ENCODE measurements at places on chromosomes 5 and 9. TPM values are rescaled to one million over a fixed set of nuclear protein-coding genes. Genes with fewer than 3 reads are reported as not detected.

GRCh38 chr5:15933259-15934207 lies 246.1 kb downstream of the MARCHF11 start:
- no peaks in the 10 kb centered on the region for H3K27me3 ChIP-seq
- DNase-seq: no peak
- no peaks in the 10 kb centered on the region for H3K36me3 ChIP-seq
- H3K4me1 ChIP-seq: no peaks in the 10 kb centered on the region
- no peak overlapping the region for H3K27ac ChIP-seq
- H3K4me3 ChIP-seq: no peak overlapping the region

- DNase-seq: no peak
- no peak overlapping the region for H3K4me3 ChIP-seq
- no peak overlapping the region for H3K27ac ChIP-seq
- H3K4me1 ChIP-seq: peaks cover 8% of the 10 kb centered on the region
- H3K27me3 ChIP-seq: peaks cover 35% of the 10 kb centered on the region
Observed at GRCh38 chr5:151684690-151685361, 1.9 kb downstream of the SPARC start.

- H3K27ac ChIP-seq: no peak overlapping the region
- no peak for DNase-seq
- H3K27me3 ChIP-seq: peaks cover 19% of the 10 kb centered on the region
- H3K36me3 ChIP-seq: no peaks in the 10 kb centered on the region
Observed at GRCh38 chr9:88652876-88653275, 117.9 kb downstream of the NXNL2 start.

DNA sequence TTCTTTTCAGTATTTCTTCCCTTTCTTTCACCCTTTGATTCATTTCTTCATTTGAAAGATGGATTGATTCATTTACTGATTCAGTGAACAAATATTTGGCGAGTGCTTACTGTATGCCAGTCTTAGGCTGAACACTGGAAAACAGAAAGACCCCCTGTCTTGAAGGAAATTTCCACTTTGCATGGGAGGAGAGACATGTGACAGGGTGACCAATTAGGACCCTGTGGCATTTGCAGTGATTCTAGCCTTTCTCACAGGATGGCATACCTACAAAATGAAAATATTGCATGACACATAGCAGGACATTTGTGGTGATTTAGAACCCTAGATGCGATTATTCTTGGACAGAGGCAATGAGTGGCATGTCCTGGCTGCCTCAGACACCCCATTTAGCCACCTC lies 407.2 kb upstream of the SGCD start:
- H3K4me3 ChIP-seq: no peak overlapping the region
- H3K4me1 ChIP-seq: no peaks in the 10 kb centered on the region
- H3K27me3 ChIP-seq: no peaks in the 10 kb centered on the region
- no peak for DNase-seq
- H3K36me3 ChIP-seq: no peaks in the 10 kb centered on the region

DNA sequence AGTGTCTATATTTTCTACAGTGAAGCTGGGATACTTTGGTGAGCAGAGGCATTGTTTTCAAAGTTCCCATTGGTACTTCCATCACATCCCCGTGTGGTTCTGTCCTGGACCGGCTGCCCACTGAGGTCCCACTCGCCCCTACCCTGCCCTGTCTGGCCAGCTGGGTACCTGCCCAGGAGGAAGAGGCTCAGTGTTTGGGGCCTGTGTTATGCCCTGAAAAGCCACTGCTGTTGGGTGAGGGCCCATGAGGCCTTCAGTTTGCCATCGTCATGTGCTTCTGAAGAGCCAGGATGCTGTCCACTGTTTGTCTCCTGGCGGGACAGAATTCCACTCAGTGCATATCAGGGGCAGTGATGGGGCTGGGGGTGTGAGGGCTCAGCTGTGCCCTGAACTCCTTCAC lies 2.6 kb upstream of the CEP72 start:
- H3K27me3 ChIP-seq: peaks cover 5% of the 10 kb centered on the region
- H3K4me3 ChIP-seq: no peak overlapping the region
- DNase-seq: no peak

BAG1 gene
- 96.3 TPM for total RNA-seq

DNA sequence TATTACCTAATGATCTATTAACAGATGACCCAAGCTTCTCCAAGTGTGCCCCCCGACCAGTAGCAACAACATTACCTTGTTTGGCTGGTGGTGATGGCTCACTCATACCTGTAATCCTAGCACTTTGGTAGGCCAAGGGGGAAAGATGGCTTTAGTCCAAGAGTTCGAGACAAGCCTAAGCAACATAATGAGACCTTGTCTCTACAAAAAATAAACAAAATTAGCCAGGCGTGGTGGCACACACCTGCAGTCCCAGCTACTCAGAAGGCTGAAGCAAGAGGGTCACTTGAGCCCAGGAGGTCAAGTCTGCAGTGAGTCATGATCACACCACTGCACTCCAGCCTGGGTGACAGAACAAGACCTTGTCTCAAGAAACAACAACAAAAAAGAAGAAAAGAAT lies 62.9 kb downstream of the GCNT1 start:
- peaks cover 2% of the 10 kb centered on the region for H3K27me3 ChIP-seq
- H3K4me3 ChIP-seq: no peak overlapping the region
- DNase-seq: no peak
- H3K4me1 ChIP-seq: peaks cover 2% of the 10 kb centered on the region
- H3K36me3 ChIP-seq: no peaks in the 10 kb centered on the region
- H3K27ac ChIP-seq: no peak overlapping the region

DNA sequence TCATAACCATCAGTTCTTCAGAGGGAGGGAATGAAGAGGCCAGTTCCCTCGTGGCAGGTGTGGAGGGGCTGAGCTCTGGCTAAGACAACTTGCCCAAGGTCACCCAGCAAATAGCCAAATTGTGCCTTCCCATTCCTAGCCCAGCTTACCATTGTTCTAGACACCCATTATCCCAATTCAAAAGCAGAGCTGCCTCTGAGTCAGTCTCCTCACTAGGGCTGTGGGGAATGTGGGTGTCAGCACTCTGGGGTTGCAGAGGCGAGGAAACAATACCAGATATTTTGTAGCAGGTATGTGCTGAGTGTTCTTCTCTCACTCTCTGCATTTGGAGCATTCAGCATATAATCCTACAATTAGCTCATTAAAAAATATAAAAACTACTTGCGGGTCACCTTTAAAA lies 270.8 kb downstream of the PSAT1 start:
- no peaks in the 10 kb centered on the region for H3K4me1 ChIP-seq
- no peaks in the 10 kb centered on the region for H3K36me3 ChIP-seq
- DNase-seq: no peak

- no peaks in the 10 kb centered on the region for H3K27me3 ChIP-seq
- no peak overlapping the region for H3K27ac ChIP-seq
- no peak overlapping the region for H3K4me3 ChIP-seq
- DNase-seq: no peak
- H3K36me3 ChIP-seq: no peaks in the 10 kb centered on the region
Observed at GRCh38 chr5:114311968-114312367, 49.9 kb upstream of the KCNN2 start.

- H3K27me3 ChIP-seq: peaks cover 12% of the 10 kb centered on the region
- peaks cover 79% of the 10 kb centered on the region for H3K4me1 ChIP-seq
- no peaks in the 10 kb centered on the region for H3K36me3 ChIP-seq
- peak overlapping the region; percentile 93 for H3K27ac ChIP-seq
Observed at GRCh38 chr9:129585352-129585751, 35.5 kb downstream of the C9orf50 start.

GRCh38 chr5:5615569-5615968 lies 193.1 kb downstream of the ICE1 start:
- no peak overlapping the region for H3K27ac ChIP-seq
- no peaks in the 10 kb centered on the region for H3K36me3 ChIP-seq
- peaks cover 10% of the 10 kb centered on the region for H3K27me3 ChIP-seq
- DNase-seq: no peak
- no peaks in the 10 kb centered on the region for H3K4me1 ChIP-seq

DNA sequence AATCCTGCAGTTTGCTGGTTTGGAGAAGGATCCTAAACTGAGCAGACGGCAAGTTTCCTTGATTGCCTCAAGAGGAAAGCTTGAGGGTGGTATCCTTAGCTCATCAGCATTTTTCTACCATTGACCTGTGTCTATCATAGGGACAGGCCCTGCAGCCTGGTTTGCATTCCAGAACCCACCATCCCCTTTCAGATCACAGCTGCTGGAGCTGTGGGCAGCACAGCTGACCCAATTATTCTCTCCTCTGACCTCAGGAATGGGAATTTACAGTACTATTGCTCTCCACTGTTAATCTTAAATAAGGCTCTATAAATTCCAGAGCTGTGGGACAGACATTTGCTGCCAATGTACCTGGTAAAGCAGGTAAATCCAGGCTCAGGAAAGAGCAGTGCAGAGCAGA lies 163.0 kb downstream of the SPOCK1 start:
- no peaks in the 10 kb centered on the region for H3K36me3 ChIP-seq
- no peaks in the 10 kb centered on the region for H3K4me1 ChIP-seq
- no peak for DNase-seq
- H3K4me3 ChIP-seq: no peak overlapping the region

ZBED3 gene
- 2.0 TPM for total RNA-seq

DNA sequence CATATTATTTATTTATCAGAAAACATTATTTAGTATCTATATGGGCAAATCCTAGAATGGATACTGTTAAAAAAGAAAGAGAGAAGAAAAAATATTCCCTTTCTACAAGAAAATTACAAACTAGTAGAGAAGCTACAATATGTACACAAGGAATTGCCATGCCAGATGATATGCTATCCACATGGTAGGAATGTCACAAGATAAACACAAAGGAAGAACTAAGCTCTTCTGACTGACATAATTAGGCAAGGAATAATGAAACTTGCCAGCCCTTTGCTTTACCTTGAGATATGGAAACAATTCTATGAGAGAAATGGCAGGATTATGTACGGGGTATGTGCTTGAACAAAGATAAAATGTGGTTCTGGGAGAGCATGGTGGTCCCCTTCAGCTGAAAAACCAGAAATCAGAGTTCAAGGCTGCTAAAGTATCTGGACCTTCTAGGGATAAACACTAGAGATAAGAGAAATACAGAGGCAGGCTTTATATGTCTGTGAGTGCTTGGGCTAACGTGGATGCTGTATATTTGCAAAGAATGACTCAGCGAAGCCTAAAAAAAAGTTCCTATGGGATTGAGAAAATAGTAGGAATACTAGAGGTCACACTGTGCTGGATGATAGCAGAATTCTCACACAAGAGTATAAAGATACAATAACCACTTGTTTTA lies 451.6 kb downstream of the TLE1 start:
- H3K4me1 ChIP-seq: no peaks in the 10 kb centered on the region
- no peak for DNase-seq
- H3K4me3 ChIP-seq: no peak overlapping the region
- no peaks in the 10 kb centered on the region for H3K27me3 ChIP-seq

PFN3 gene
- not detected for total RNA-seq

- peak overlapping the region; percentile 65 for H3K27ac ChIP-seq
- H3K36me3 ChIP-seq: no peaks in the 10 kb centered on the region
- H3K4me1 ChIP-seq: peaks cover 46% of the 10 kb centered on the region
- H3K4me3 ChIP-seq: no peak overlapping the region
- DNase-seq: peak; percentile 29
Observed at GRCh38 chr9:89814340-89815040, 209.7 kb downstream of the GADD45G start.

KIAA0825 gene
- total RNA-seq: 2.0 TPM

DNA sequence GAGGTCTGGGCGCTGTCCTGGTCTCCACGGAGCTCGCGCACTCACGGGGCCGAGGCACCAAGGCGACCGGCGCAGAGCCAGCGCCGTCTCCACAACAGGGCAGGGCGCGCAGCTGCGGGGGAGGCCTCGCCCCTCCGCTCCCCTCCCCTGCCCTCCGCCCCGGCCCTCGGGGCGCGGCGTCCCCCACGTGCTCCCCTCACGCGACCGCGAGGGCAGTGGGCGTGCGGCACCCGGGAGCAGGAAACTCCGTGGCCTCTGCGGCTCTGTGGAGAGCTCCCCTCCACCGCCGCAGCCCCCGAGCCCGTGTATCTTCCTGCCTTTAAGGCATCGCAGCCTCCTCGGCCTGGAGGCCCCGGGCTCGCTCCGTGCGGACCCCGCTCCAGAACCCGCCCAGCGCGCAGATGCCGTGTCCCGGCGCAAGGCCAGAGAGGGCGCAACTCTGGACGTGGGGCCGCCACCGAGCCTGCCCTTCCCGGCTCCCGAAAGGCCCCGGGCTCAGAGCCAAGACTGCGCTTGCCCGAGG lies 708 bp upstream of the TUBB4B start:
- peaks cover 40% of the 10 kb centered on the region for H3K4me1 ChIP-seq
- H3K4me3 ChIP-seq: peak overlapping the region; percentile 72
- peak; percentile 75 for DNase-seq
- peaks cover 31% of the 10 kb centered on the region for H3K36me3 ChIP-seq

DNA sequence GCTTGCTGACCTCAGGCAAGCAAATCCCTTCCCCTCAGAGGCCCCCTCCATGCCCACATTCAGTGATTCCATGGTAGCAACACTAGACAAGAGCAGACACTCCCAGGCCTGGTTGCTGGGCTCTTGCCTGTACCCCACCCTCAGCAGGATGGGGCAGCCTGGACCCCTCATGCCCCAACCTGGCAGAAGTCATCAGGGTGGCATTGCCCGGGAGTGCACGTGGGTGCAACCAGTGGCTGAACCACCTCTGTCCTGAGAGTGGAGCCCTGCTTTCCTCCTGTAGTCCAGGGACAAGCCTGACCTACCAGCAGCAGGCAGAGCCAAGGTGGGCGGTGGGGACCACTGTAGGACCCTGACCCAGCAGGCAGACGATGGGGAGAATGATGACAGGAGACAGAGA lies 65.8 kb upstream of the TBC1D2 start:
- no peak for DNase-seq
- H3K27me3 ChIP-seq: no peaks in the 10 kb centered on the region
- no peak overlapping the region for H3K4me3 ChIP-seq
- no peak overlapping the region for H3K27ac ChIP-seq
- H3K36me3 ChIP-seq: no peaks in the 10 kb centered on the region

- H3K4me1 ChIP-seq: peaks cover 8% of the 10 kb centered on the region
- H3K27me3 ChIP-seq: peaks cover 47% of the 10 kb centered on the region
- no peak for DNase-seq
- no peaks in the 10 kb centered on the region for H3K36me3 ChIP-seq
- no peak overlapping the region for H3K27ac ChIP-seq
Observed at GRCh38 chr5:141914199-141914743, 9.4 kb upstream of the DELE1 start.

GRCh38 chr9:82732928-82733327 lies 330.0 kb downstream of the RASEF start:
- DNase-seq: no peak
- no peak overlapping the region for H3K27ac ChIP-seq
- no peaks in the 10 kb centered on the region for H3K4me1 ChIP-seq
- H3K4me3 ChIP-seq: no peak overlapping the region

GGTA1 gene
- not detected for total RNA-seq

DNA sequence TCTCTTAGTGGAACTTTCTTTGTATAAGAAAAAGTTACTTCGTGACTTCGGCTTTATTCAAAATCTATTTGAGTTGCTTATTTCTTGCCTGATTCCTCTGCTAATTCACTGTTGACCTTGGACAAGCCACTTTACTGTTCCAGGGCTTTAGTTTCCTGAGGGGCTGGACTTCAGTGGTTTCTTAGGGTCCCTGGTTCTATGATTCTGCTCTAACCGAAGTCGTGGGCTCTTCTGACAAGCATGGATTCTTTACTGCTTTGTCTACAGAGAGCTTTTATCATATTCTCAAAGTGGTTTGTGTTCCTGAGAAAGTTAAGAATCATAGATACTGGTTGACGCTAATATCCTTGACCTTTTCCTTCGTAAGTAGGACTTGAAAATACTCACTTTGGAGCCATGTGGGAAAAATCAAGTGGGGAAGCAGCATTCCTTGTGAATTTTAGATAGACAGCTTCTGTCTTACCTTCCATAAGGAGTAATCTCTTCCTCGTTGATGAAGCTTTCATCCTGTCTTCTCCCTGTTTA lies 21.1 kb downstream of the EXOSC2 start:
- H3K36me3 ChIP-seq: peaks cover 6% of the 10 kb centered on the region
- no peaks in the 10 kb centered on the region for H3K27me3 ChIP-seq
- H3K4me1 ChIP-seq: peaks cover 38% of the 10 kb centered on the region
- no peak for DNase-seq
- no peak overlapping the region for H3K27ac ChIP-seq
- H3K4me3 ChIP-seq: peak overlapping the region; percentile 87

All from activated CD8-positive, alpha-beta T cell treated with anti-CD3 and anti-CD28 coated beads, Interleukin-2, amount 10 ng/mL, durations not matched to agents 7 days and 5 days (primary cell).